ENCODE measurements at places on chromosomes 6 and 20.

- peak; percentile 57 for DNase-seq
Observed at GRCh38 chr6:159953091-159953601, 15.7 kb upstream of the IGF2R start.

DNA sequence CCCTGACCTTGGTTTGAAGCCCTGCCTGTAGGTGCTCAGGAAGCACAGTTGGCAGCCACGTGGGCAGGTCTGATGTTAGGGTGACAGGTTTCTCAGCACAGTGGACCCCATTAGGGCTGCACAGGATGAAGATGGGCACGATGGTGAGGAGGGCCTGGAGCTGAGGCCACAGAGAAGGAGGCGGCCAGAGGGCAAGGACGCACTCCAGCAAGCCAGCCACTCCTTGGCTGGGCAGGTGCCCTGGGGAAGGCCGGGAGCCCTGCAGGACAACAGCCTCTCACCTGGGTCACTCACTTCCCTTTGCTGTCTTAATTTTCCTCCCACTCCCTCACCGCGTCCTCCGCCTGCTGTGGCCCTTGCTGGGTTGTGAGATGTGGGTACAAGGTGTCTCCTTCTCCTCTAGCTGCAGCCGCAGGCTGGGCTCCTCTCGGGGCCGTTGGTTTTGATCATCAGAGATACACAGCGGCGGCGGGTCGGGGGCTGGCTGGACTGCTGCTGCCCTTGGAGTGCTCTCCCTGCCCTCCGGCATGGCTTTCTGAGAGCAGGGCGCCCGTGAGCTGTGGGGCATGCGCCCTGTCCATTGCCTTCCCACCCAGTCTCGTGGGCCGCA lies 5.7 kb downstream of the OSBPL2 start:
- no peak for DNase-seq

- DNase-seq, result no peak
Observed at GRCh38 chr6:155247618-155248007, 16.2 kb upstream of the CLDN20 start.

DNA sequence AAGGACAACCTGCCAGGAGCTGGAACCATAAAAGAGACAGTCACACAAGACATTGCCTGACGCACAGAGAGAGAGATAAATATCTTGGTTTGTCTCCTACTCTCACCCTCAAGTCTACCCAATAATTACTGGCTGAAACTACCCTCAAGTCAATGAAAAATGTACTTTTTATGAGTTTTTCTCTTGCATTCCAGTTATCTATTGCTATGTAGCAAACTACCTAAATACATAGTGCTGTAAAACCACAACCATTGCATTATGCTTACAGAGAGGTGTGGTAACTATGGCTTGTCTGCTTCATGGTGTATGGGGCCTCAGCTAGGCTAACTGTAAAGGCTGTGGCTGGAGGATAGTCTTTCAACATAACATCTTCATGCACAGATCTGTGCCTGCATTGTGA lies 247.8 kb downstream of the HAO1 start:
- DNase-seq, result no peak

GRCh38 chr6:54899442-54899841 lies 52.9 kb downstream of the FAM83B start:
- DNase-seq, result no peak

DNA sequence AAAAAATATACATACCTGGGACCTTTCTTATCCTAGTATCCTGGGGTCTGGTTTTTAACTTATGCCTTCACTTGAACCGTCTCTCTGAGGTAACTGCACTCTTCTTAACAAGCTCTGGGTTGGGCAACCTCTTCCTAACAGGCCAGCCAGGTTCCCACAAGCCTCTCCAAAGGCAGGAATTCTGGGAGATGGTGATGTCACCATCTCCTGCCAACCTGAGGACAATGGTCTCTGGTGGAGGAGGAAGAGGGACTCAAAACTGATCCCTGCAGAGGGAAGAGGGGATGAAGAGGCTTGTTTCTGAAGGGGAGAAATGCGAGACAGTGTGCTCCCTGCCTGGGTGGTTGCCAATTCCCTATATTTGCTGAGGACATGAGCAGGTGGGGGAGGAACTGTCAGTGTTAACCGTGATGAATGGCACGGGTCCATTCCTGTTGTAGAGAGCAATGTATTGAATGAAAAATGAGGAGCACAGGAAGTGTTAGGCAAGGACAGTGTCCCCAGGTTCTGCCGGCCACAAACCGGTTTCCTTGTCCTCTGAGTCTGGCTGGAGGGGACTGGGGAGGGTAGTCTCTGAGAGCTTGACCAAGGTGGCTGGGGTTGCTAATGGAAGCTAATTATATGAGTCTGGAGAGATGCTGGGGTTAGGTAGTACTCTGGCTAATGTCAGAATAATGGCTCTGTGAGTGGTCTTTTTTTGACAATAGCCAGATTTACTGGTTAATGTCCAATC lies 95.5 kb downstream of the KCNB1 start:
- DNase-seq, result no peak

DNA sequence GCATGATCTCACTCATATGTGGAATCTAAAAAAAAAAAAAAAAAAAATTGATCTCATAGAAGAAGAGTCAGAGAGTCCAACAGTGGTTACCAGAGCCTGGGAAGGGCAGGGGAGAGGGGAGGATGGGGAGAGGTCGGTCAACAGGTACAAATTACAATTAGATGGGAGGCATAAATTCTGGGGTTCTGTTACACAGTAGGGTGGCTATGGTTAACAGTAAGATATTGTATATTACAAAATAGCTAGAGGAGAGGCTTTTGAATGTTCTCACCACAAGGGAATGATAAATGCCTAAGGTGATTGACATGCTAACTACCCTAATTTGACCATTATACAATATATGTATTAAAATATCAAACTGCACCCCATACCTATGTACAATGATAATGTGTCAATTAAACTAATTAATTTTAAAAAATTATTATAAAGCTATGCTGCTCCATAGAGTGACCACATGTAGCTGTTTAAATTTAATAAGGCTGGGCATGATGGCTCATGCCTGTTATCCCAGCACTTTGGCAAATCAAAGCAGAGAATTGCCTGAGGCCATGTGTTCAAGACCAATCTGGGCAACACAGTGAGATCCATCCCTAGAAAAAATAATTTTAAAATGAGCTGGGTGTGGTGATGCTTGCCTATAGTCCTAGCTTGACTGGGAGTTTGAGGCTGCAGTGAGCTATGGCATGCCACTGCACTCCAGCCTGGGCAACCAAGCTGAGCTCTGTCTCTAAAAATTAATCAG lies 70.9 kb downstream of the SNX5 start:
- no peak for DNase-seq

DNA sequence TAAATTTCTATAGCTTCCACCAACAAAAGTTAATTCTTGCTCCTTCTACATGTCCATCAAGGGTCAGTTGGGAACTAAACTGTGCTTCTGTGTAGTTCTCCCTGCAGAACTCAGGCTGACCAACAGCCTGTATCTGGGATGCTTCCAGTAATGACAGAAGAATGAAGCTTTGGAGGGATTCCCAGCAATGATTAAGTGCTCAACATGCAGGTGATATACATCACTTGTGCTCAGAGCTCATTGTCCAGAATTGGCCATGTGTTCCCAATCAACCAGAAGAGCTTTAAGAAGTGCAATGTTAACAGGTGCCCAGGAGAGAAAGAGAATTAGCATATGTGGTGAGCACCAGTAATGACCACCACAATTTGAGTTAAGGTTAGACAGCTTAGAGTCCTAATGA lies 37.4 kb upstream of the SNRPB2 start:
- no peak for DNase-seq

DNA sequence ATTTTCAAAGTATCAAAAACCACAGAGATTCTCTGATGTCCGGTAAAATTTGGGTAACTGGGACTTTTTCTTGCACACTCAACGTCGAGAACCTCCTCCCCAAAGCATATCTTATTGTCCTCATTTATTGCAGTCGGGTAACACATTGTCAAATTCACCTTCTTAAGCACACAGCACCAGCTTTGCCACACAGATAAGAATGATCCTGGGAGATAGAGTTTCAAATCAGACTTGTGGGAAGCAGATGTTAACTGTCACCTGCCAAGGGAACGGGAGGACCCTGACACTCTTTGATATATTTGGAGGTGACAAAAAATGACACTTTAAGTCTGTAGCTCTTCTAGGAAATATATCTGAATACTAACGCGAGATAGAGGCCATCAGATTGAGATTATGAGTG lies 282.1 kb upstream of the BMP2 start:
- no peak for DNase-seq

- DNase-seq, result no peak
Observed at GRCh38 chr6:131231103-131231502, 95.8 kb downstream of the AKAP7 start.

- no peak for DNase-seq
Observed at GRCh38 chr6:158471339-158471738, 88.6 kb upstream of the TMEM181 start.

DNA sequence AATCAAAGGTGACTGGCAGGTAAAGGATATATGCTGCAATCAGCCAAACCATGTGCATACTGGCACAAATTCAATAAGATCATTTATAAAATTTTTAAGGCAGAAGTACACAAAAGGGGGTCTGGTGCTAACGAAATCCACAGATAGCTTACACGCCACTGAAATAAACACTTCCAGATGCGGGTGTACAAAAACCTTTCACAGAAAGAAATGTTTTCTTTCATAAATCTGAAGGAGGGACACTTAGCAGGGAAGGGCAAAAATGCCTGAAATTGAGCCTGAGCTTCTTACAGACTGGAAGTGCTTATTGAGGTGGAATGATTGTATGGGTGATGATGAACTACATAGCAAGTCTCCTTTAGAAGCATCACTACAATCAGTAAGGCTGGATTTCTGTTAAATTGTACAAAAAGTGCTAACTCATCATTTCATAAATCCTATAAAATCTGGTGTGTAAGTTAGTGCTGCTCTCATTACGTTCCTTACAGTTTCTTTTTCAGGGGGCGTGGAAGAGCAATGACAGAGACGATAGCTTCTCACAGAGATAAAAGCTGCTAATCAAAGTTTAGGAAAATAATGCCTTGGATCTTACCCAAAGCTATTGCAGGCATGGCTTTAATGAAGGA lies 409.3 kb upstream of the RUNX2 start:
- no peak for DNase-seq

GRCh38 chr6:33018904-33019303 lies 9.5 kb upstream of the HLA-DOA start:
- DNase-seq, result no peak

DNA sequence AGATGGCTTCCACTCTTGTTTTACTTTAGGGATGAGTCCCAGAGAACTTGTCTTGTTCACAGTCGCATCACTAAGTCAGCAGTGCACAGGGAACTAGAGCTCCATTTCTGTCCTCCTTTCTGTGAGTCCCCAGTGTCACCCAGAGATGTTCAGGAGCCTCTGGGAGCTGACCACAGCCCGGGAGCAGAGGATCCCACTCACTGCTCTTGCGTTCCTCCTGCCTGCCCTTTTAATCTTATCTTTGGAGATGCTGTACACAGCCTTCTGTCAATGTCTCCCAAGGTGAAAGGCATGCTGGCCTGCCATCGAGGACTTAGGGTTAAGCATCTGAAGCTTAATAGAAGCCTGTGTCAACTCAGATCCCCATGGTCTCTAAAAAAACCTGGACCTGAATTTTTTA lies 71.2 kb downstream of the IGF2R start:
- no peak for DNase-seq

GRCh38 chr20:4836935-4837334 lies 115.2 kb downstream of the PRND start:
- DNase-seq, result no peak

- no peak for DNase-seq
Observed at GRCh38 chr20:63223121-63223825, 7.3 kb upstream of the YTHDF1 start.

DNA sequence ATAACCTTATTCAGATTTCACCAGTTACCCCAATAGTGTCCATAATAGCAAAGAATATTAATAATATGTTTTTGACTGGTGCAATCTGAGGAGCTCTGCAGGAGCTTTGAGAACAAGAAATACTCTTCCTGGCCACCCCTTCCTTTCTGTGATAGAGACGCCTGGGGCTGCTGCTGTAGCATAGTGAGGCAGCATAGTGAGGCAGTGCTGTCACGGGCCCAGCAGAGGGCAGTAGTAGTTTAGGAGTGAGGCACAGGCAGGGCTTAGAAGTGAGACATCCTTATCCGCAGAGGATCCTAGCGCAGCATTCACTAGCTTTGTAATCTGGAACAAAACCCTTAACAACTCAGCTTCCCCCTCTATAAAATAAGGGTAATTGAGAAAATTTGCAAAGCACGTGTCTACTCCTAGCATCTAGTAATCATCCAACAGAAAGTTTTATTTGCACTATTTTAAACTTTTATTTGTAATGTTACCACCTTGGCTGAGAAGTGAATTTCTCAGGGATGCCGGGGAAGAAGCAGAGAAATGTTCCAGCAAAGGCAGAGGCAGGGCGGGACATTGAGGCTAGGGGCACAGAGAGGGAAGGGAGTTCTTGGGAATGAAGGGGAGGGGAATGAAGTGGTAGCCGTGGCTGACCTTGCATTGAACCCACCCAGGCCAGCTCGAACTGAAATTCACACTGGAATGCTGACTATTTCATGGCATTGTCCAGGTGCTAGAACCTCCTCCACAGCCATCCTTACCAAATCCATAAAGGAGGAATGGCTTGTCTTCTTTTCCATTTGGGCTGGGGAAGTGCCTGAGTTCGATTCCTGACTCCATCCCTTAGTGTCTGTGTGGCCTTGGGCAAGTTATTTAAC lies 78.8 kb downstream of the CDS2 start:
- peak; percentile 77 for DNase-seq

DNA sequence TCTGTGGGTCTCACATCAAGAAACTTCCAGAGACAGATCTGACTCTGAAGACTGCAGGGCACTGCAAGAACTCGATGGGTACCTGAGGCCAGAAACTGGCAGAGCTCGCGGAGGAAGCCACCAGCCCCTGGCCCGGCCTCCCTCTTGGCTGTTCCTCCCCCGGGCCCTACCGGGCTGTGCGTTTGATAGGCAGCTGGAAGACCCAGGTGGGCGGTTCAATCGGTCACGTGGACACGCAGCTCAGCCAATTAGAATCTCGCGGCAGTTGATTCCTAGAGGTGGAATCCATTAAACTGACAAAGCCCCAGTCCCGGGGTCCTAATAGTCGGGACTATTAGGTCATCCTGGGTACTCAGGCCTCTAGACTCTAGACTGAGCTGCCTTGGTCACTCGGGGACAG lies 154.2 kb upstream of the PROKR2 start:
- no peak for DNase-seq

- no peak for DNase-seq
Observed at GRCh38 chr20:33914919-33915318, 78.8 kb upstream of the RALY start.

DNA sequence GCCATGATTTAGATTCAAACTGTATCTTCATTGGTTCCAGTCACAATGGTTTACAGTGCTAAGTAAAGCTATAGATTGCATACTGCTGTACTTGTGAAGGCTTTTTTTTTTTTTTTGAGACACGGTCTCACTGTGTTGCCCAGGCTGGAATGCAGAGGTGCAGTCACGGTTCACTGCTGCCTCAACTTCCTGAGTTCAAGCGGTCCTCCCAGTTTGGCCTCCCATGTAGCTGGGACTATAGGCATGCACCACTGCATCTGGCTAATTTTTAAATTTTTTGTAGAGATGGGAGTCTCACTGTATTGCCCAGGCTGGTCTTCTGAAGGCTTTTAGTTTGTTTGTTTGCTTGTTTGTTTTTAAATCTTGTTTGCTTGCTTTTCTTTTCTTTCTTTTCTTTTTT lies 24.9 kb downstream of the ITCH start:
- DNase-seq, result no peak

All from right hindlimb (tissue), 1 donor.